ENCODE measurements at places on chromosomes 16 and 17.

- DNase-seq, result no peak
Measured at GRCh38 chr17:40926341-40926740, 11.1 kb downstream of the KRT23 start.

- no peak for DNase-seq
Measured at GRCh38 chr16:66701516-66701915, 5.0 kb upstream of the CMTM4 start.

DNA sequence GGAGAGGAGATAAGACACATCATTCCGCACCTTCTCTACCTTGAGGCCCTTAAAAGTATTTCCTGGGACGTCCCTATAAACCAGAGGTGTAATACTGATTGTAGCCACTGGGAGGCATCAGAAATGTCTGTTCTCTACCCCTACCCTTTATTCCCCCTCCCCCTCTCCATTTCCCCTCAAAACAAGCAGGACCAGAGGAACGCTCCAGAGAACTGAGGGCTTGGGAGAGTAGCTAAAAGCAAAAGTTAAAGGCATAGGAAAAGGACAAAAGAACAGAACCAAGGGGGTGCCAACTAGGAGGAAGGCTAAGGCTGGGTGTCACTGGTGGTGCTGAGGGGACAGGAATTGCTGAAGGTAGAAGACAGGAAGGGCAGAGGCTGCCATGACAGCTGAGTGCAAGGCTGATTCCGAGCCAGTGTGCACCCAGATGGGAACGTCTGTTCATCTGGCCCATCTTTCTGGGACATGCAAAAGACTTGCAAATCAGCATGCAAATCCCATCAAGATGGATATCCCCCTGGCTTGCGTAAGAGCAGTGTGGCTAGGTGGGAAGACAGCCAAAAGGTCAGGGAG lies 6.7 kb downstream of the CAMTA2 start:
- DNase-seq, result no peak

- no peak for DNase-seq
Measured at GRCh38 chr17:12024327-12024726, 3.6 kb downstream of the MAP2K4 start.

- DNase-seq, result no peak
Measured at GRCh38 chr17:3973495-3974137, 9.4 kb upstream of the ATP2A3 start.

GRCh38 chr16:11909653-11910545 lies 5.9 kb downstream of the GSPT1 start:
- DNase-seq, result no peak

DNA sequence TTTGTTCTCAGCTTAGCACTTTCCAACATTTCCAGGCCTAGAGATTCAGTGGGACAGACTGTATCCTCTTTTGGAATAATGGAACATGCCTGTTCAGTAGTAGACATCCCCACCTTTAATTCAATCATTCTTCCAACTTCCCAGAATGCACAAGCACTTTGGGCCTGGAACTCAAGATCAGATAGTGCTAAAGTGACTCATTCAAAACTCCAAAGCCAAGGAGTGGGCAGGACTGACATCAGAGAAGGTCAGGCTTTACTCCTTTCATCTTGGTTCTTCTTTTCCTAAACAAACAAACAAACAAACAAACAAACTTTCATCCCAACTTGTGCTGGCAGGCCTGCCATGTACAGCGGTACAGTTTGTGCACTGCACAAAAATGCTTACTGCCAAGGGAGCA lies 172.0 kb downstream of the AXIN2 start:
- no peak for DNase-seq
